ENCODE measurements at places on chromosomes 11 and 22.

- DNase-seq = no peak
Observed at GRCh38 chr11:64074239-64074638, 38.5 kb downstream of the FLRT1 start.

DNA sequence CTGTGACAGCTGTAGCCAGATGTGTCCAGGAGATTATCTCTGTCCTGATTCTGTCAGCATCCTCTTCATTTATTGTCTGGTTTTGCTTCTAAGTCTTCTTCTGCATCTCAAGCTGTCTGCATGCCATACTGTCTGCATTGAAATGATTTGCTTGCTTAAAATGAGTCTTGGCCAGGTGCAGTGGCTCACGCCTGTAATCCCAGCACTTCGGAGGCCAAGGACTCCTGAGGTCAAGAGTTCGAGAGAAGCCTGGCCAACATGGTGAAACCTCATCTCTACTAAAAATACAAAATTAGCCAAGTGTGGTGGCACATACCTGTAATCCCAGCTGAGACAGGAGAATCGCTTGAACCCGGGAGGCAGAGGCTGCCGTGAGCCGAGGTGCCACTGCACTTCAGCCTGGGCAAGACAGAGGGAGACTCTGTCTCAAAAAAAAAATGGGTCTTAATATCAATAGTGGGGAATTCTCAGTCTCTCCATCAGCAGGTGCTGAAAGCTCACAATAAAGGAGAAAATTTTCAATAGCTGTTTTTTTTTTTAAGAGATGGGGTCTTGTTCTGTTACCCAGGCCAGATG is 39.2 kb upstream of the AMPD3 start:
- DNase-seq = no peak

- no peak for DNase-seq
Observed at GRCh38 chr11:79406376-79406775, 34.5 kb downstream of the TENM4 start.

DNA sequence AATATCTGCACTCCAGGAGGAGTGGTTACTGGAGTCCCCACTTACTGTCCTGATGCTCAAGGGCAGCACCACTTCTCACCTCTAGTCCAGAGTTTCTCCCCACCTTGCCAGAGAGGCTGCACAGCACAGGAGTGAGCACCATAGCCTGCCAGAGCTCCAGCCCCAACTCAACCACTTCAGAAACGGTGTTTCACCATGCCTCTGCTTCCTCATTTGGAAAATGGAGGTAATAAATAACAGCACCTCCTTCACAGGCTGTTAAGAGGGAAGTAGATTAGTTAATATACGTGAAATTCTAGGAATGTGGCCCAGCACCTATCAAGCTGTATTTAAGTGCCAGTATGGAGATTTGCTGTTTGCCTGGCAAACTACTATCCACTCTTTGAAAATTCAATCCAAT is 63.0 kb downstream of the GALNT18 start:
- DNase-seq = peak; percentile 3

DNA sequence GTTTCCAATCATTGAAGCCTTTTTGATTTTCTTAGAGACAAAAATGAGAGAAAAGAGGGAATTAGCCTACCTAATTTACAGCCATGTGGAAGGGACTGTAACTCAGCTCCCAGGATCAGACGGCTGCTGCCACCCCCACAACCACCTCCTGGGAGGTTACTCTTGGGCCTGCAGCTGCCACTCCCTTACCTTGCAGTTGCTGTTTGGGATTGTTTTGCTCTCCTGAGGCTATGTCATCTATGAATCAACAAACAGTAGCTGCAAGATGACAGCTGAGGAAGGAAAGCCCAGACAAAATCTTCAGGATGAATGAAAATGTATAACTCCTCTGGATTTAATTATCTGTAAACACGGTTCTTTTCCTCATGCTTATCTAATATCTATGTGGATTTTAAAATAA is 28.0 kb upstream of the ZC3H12C start:
- no peak for DNase-seq

- peak; percentile 20 for DNase-seq
Observed at GRCh38 chr11:112523477-112523876, 262.8 kb upstream of the PLET1 start.

- DNase-seq = peak; percentile 48
Observed at GRCh38 chr22:21632237-21632895, at the start of gene CCDC116. CCDC116 (plus strand) TSS chr22:21632760; CDS start chr22:21633182, 422 bp downstream.

- no peak for DNase-seq
Observed at GRCh38 chr22:45892681-45893461, 84.1 kb downstream of the WNT7B start.

DNA sequence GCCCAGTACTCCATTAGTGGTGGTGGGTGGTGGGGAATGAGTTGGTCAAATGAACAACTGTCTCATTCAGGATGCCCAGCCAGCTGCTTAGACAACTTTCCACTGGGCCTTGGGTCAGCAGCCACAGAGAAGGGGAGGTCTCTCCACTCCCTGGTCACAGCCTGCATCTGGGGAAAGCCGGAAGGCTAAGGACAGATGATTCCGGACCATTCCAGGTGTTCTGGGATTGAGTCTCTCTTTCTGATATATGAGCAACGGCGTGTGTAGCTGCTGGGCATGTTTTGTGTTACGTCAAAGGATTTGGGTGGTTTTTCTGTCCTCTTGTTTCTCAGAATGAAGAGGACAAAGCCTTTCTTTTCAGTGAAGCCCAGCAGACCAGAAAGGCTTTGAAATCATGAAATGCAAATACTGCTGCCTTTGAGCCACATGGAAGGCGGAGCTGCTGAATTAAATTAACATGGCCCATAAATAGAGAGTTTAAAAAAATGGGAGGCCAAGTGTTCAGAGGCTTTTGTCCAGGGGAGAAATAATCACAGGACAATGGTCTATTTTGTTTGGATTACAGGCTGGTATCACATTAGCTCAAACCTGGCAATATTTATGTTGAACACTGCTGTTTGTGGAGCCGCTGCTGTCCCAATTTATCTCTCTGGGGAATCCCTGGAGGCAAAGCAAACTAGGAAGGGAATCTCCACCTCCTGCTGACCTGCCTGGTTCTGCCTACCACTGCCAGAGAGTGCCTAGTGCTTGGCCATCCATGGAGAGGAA is 234.4 kb upstream of the E2F8 start:
- DNase-seq = no peak

- no peak for DNase-seq
Observed at GRCh38 chr11:129605815-129606214, 209.8 kb upstream of the TMEM45B start.

DNA sequence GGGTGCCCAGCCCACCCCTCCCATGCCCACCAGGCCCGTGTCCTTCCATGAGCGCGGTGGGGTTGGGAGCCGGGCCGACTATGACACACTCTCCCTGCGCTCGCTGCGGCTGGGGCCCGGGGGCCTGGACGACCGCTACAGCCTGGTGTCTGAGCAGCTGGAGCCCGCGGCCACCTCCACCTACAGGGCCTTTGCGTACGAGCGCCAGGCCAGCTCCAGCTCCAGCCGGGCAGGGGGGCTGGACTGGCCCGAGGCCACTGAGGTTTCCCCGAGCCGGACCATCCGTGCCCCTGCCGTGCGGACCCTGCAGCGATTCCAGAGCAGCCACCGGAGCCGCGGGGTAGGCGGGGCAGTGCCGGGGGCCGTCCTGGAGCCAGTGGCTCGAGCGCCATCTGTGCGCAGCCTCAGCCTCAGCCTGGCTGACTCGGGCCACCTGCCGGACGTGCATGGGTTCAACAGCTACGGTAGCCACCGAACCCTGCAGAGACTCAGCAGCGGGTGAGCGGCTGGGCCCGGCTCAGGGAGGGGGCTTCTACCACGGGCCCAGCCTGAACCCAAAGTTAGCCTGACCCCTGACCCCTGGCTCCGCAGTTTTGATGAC is 3.0 kb downstream of the PKP3 start:
- DNase-seq = no peak

- DNase-seq = no peak
Observed at GRCh38 chr22:16810188-16810802, 14.9 kb downstream of the XKR3 start.

GRCh38 chr11:58125469-58125868 is at the start of gene OR9I1:
OR9I1 (minus strand) TSS chr11:58125530; CDS start chr11:58119444, 6,086 bp downstream.
- DNase-seq = no peak

DNA sequence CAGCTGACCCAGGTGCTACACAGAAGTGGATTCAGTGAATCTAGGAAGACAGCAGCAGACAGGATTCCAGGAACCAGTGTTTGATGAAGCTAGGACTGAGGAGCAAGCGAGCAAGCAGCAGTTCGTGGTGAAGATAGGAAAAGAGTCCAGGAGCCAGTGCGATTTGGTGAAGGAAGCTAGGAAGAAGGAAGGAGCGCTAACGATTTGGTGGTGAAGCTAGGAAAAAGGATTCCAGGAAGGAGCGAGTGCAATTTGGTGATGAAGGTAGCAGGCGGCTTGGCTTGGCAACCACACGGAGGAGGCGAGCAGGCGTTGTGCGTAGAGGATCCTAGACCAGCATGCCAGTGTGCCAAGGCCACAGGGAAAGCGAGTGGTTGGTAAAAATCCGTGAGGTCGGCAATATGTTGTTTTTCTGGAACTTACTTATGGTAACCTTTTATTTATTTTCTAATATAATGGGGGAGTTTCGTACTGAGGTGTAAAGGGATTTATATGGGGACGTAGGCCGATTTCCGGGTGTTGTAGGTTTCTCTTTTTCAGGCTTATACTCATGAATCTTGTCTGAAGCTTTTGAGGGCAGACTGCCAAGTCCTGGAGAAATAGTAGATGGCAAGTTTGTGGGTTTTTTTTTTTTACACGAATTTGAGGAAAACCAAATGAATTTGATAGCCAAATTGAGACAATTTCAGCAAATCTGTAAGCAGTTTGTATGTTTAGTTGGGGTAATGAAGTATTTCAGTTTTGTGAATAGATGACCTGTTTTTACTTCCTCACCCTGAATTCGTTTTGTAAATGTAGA is 1.7 kb downstream of the MALAT1 start:
- DNase-seq = peak; percentile 70

DNA sequence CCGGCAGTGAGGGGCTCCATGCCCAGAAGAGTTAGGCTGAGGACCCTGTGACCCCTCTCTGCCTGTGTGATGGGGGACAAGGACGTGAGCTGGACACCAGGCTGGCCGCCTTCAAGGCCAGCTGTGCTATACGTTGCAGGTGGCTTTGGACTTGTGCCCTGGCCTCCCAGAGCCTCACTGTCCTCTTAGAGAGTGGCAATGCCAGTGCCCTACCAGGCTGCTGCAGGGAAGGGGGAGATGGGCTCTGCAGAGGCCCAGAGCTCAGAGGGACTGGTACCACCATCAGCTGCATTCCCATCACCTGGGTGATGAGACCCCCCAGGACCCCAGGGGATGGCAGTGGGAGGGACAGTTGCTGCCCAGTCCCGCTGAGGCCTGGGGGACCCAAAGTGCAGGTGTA is 90.4 kb upstream of the SHISAL1 start:
- no peak for DNase-seq

DNA sequence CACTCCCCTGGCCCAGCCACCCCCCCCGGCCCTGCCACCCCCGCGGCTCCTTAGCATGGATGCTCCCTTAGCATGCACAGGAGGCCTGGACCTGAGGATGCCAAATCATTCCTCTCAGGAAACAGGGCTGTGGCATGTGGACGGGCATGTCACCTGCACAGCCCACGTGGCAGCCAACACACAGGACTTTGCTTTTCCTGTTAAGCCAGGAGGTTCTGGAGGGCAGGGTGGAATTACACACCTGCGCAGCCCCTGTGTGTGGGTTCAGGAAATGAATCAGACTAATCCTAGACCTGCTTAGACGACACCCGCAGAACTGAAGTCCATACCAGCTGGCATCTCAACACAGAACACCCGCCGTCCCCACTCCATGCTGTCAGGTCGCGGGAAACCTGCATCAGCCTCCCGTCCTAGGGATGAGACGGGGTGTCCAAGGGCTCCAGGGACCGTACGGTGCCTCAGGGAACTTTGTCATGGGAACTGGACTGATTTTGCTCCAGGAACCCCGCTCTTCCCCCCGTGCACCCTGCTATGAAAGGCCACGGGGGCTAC is 10.2 kb downstream of the CERK start:
- no peak for DNase-seq

GRCh38 chr11:10638316-10638925 is 55.1 kb downstream of the IRAG1 start:
- no peak for DNase-seq

- DNase-seq = no peak
Observed at GRCh38 chr11:43245466-43245865, 66.3 kb upstream of the API5 start.

- peak; percentile 41 for DNase-seq
Observed at GRCh38 chr11:64885367-64886286, 7.2 kb upstream of the EHD1 start.

DNA sequence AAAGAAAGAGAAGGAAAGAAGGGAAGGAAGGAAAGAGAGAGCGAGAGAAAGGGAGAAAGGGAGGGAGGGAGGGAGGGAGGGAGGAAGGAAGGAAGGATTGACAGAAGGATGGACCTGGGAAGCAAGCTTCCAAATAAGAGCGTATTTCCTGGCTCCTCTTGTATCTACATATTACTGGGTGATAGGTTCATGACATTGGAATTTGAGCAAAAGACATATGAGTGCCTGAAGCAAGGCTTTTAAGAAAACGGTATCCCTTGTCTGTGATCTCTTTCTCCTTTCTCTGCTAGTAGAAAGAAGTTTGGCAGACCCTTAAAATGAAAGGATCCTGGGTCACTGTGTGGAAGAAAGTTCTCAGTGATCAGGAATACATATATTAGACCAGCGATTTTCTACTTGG is 932.2 kb upstream of the CCDC90B start:
- no peak for DNase-seq

DNA sequence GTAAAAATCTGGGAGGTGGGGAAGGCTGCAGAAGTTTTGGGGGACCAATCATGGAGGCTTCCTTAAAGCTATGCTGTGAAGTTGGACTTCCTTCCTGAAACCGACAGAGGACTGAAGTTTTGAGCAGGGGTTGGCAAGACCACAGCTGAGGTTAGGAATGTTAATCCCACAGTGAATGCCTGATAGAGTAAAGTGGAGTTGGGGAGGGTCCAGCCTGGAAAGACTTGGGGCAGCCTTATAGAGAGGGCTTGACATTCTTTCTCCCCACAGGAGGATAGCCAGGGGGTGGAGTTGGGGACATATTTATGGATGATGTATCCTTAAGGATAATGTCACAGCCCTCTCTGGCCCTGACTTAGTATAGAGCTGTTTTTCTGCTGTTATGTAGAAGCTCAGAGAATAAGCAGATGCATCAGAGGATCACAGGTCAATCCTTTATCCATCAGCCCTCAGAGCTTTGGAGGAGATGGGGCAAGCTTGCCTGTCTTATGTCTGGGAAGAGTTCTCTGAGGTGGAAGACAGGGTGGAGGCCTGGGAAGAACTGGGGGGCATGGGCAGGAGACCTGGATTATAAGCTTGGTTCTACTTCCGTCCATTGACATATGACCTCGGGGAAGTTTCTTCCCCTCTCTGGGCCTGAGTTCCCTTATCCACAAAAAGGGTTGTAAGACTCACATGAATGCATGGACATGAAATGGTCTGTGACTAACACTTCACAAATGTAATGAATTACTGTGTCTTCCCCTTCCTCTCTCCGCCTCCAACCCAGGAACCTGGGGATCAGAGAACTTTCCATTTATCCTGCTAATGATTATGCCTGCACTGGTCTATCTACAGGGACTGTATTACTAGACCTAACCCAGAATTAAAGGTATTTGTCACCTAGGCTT is 317.8 kb downstream of the MIAT start:
- DNase-seq = no peak

DNA sequence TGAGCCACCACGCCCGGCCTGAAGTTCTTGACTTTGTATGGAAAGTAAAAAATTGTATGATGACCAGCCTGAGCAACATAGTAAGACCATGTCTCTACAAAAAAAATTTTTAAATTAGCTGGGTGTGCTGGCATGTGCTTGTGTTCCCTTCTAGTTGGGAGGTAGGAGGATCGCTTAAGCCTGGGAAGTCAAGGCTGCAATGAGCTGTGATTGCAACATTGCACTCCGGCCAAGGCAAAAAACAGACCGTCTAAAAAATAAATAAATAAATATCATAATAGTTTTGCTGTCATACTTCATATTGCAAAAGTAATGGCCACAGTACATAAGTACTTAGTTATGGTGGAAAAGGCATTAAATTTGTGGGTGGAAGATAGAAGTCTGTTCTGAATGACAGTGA is 3.4 kb downstream of the AGBL2 start:
- DNase-seq = no peak
